Mesendoderm (in vitro differentiated cells): ENCODE measurements at places on chromosomes 3 and 15.

GRCh38 chr3:197040658-197041057 lies 11.0 kb upstream of the MELTF start:
- DNase-seq, result no peak

DNA sequence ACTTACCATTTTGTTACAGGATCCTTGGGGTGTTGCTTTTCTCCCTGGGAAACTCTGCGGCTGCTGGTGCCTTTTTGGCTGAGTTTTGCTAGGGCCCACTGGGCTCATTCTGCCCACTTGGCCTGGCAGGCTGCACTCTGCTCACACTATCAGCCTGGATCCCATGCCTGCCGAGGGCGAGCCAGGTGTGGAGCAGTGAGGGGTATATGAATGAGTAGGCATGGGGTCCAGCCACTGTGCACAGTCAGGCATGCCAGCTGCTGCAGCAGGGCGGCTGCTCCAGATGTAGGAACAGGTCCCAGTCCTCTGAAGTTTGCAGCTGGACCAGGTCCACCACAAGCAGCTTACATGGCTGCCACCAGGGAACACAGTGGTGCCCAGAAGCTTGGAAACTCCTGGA lies 136.4 kb upstream of the CNTN3 start:
- DNase-seq, result no peak

- DNase-seq, result peak; percentile 54
Observed at GRCh38 chr3:53217175-53217574, 38.6 kb downstream of the TKT start.

DNA sequence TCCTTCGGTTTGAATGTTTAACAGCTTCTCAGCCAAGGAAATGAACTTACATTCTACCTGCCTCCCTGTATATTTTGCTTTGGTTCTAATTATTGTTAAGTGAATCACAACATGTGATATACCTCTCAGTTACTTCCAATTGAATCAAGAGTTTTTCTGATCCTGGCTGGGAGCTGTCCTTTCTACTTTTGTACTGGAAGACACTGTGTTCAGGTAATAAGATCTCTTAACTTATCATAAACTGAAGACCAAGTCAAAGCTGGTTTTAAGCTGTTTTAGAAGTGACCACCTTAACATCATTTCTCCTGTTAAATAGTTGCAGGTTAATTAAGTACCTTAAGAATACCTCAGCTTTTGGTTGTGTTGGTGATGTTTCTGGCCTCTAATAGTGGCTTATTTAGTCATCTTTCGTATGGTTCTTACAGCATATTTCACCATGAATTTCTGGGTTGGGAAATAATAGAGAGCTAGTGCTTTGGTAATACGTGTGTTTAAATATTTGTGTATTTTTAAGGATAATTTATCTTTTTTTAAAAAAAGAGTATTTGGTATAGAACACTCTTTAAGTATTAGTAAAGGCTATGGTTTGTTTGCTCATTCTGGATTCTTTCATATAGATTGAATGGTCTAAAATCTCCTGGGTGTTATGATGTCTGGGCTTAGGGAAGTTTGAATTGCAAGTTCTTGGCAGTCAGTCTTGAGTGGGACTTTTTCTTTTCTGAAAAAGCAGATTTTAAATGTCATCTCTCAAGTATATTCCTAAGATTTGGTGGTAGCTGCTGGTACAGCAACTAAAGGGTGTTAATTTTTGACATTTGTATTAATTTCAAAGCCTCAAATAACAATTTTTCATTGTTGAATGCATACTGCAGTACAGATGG lies 1.6 kb downstream of the RAB8B start:
- no peak for DNase-seq

- peak; percentile 98 for DNase-seq
Observed at GRCh38 chr15:24823473-24823872, 131.3 kb upstream of the SNRPN start.

- no peak for DNase-seq
Observed at GRCh38 chr3:32998631-32999451, 47.4 kb downstream of the CCR4 start.

- DNase-seq, result no peak
Observed at GRCh38 chr3:106683953-106684620, 693.2 kb upstream of the CCDC54 start.

- no peak for DNase-seq
Observed at GRCh38 chr3:101988596-101988995, 139.3 kb downstream of the NFKBIZ start.

GRCh38 chr3:154164387-154164786 lies 43.2 kb downstream of the ARHGEF26 start:
- no peak for DNase-seq

GRCh38 chr3:126542340-126543241 lies 16.1 kb downstream of the C3orf22 start:
- DNase-seq, result no peak

DNA sequence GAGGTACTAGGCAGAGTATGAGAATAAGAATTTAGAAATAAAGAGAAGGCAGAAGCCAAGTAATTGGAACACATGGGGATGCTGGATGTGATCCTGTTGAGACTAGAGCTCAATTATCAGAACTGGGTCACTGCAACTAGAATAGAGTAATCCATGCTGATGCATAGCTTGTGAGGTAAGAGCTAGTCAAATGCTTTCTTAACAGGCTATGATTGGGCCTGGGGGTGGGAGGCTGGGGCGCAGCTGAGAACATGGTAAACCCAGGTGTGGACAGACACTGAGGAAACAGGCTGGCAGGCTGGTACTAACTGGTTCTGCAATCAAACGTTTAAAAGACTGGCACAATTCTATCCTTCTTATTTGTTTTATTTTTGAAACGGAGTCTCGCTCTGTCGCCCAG lies 50.5 kb upstream of the LRRFIP2 start:
- no peak for DNase-seq

DNA sequence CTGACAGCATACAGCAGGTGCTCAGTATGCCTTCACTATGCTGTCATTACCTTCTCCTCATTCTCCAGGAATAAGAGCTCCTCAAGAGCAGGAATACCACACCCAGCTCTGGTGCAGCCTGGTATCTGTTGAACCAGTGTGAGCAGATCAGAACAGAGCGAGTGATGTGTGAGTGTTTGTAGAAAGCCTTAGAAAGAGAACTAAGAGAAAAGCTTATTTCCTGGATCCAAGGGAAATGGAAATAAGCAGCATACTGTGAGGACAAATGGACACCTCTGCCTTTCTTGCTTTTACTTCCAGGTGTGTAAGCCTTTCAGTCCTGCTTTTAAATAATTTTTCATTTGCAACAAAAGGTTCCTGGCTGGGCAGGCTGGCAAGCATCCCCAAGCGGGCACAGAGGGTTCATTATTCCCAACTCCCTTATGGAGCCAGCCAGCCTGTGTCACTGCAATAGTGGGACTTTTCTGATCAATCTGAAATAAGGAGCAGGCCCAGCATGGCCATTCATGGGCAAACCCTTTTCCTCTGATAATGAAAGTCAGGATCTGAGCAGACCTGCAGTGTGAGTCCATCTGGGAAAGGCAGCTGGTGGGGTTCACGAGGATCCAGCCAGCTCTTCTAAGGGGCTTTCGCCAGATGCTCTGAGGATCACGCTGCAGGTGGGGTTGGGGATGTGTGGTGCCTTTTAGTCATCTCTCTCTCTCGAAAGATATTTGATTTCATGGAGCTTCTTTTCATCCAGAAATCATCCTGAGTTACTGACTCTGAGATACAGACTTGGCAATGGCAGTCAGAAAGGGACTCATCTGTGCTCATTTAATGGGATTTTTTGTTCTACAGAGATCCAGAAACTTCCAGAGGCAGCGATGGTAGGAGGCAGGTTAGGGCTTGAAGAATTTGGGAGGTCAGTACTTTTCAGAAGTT lies 594.9 kb upstream of the CFAP20DC start:
- DNase-seq, result no peak

DNA sequence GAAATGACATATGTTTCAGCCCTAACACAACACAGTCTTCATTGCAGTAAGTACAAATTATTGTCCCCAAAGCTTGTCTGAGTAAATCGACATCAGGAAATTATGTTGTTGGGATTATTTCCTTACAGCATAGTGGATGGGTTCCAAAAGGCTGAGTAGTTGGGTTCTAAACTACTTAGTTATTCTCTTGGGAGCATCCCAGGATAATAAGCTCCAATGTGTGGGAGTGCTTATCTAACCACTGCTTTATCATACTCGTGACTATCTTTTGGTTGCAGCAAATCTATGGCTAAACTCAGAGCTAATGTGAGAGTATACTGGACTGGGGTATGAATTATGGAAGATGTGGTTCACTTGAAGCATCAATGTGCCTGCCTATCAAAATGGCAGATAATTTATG lies 128.5 kb downstream of the RBMS3 start:
- DNase-seq, result no peak

- DNase-seq, result peak; percentile 75
Observed at GRCh38 chr3:181726351-181727330, 14.9 kb downstream of the SOX2 start.

- no peak for DNase-seq
Observed at GRCh38 chr15:28022961-28023360, 76.2 kb downstream of the OCA2 start.

- DNase-seq, result no peak
Observed at GRCh38 chr3:148455098-148455497, 242.6 kb upstream of the AGTR1 start.

DNA sequence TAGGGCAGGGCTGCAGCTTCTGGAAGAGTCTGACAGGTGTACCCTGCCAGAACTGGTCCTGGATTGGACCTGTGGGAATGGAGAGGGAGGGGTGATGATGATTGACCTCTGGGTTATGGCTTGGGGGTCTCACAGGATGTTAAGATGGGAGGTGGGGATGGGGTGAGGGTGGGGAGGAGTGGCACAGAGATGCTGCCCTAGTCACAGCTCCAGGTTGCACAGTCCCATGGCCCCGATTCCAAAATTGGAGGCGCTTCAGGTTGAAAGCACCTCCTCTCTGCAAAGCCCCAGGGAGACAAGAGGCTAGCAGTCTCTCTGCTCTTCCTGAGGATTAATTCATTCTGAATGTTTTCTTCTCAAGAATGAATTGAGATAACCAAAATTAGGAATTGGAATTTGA lies 101.4 kb downstream of the FAM43A start:
- no peak for DNase-seq

- no peak for DNase-seq
Observed at GRCh38 chr3:23723930-23724329, 81.8 kb upstream of the UBE2E1 start.

DNA sequence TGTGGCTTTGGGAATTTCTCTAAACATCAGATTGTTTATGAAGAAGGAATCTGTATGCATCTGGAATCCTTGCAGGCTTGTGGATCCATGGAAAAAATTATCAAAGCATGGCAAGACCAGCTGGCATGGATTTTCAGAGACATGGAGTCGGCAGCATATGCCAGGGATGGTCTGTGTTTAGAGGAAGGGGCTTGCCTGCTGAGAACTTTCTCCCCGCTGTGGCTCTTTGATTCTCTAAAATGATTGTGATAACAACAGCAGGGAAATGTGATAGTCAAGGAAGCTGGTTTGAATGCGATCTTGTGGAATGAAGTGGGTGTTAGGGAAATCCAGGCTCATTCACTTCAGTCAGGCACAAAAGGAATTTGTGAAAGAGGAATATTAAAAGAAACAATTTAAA lies 245.7 kb upstream of the THRB start:
- DNase-seq, result peak; percentile 84

DNA sequence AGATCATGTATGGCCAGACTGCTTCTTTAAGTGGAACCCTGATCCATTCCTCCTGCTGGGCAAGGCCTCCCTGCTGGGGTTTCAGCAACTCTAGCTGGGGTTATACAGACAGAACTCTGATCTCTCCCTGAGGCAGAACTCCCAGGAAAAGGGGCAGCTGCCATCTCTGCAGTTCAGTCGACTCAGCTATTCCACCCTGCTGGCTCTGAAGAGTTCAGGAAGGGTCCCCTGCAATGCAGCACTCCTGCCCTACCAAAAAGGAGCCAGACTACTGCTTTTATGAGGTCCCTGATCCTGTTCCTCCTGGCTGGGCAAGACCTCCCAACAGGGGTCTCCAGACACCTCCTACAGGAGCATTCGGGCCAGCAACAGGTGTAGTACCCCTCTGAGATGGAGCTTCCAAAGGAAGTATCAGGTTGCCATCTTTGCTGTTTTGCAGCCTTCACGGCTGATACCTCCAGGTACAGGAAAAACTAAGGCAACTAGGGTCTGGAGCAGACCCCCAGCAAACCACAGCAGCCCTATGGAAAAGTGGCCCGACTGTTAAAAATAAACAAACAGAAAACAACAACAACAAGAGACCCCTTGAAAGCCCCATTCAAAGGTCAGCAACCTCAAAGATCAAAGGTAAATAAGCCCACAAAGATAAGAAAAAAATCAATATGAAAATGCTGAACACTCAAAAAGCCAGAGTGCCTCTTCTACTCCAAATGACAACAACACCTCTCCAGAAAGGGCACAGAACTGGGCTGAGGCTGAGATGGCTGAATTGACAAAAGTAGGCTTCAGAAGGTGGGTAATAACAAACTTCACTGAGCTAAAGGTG lies 14.2 kb upstream of the CP start:
- DNase-seq, result no peak

DNA sequence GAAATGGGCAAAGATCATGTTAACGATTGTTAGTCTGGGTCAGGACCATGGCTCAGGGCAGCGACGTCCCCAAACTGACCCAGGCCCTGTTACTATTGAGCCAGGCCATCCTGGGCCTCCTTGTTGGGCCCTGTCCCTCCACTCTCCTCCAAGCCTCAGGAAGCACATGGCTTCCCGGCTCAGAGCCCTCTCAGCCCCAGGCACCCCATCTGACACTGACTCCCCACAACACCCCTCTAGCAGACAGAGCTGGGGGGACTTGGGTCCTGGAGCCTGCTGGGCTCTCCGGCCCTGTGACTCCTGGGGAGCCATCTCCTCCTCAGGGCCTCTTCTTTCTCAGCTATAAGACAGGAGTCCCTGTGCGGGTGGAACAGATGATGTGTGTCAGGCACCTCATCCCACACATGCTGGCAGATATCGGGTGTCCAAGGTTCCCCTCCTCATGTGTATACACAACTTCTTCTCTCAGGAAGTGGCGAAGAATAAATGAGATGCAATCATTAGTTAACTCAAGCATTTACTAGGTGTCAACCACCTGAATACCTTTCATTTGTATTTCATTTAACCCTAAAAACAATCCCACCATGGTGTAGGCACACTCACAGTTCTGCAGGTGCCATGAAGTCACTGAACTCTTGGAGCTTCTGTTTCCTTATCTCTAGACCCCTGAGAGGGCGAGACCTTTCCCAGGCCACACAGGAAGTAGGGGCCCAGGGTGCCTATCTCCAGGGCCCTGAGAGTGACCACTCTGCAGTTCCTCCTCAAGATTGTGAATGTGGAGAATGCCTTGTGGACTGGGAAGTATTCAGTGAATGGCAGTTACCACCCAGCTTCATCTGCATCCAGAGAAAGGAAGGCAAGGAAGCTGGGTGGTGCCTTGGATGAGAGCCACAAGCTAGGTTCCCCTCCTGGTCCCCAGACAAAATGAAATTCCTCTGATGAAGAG lies 282.5 kb upstream of the TLE3 start:
- peak; percentile 37 for DNase-seq

DNA sequence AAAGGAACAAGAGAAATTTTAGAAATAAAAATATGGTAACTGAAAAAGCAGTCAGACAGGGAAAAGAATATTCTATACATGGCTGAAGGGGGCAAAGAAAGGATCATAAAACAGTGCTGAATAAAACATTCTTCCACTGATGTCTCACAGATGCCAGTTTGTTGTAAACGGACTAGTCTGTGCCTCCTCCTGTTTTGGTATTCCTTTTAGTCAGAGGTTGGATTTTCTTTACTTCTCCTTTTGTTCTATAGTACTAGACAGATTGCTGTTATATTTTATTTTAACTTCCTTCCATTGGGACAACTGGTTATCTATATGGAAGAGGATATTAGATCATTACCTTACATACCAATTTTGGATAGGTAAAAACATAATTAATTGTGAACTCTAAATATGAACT lies 16.0 kb upstream of the GNB5 start:
- DNase-seq, result no peak
